ENCODE measurements at places on chromosomes 13 and 19.

DNA sequence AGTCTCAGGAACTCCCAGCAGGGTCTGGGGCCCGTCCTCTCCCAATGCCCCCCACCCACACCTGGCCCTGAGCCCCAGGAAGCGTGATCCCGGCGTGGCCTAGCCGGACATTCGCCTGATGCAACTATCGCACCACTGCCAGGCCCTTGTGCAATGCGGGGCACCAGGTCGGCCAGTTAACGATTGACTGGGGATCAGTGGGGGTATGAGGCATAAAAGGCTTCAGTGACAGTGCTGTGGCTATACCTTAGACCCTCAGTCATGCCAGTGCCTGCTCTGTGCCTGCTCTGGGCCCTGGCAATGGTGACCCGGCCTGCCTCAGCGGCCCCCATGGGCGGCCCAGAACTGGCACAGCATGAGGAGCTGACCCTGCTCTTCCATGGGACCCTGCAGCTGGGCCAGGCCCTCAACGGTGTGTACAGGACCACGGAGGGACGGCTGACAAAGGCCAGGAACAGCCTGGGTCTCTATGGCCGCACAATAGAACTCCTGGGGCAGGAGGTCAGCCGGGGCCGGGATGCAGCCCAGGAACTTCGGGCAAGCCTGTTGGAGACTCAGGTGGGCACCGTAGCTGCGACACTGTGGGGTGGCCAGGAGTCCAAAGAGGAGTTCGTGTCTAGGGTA, at the start of gene ANGPTL8:
Gene ANGPTL8 (plus strand): TSS at position 243 of the 624 bp plus-strand sequence. CDS start 19 bp downstream, at position 262.
- peaks cover 5% of the 10 kb centered on the region for H3K4me1 ChIP-seq
- H3K4me3 ChIP-seq: no peak within 1 kb of the TSS
- H3K36me3 ChIP-seq: peaks cover 35% of the 10 kb centered on the region
- no peak for DNase-seq
- H3K27me3 ChIP-seq: no peaks in the 10 kb centered on the region

GRCh38 chr13:53507741-53508140, 479.1 kb downstream of the OLFM4 start:
- no peaks in the 10 kb centered on the region for H3K36me3 ChIP-seq
- H3K27ac ChIP-seq: no peak overlapping the region
- DNase-seq: no peak
- no peaks in the 10 kb centered on the region for H3K27me3 ChIP-seq
- no peak overlapping the region for H3K4me3 ChIP-seq

- H3K4me3 ChIP-seq: no peak overlapping the region
- peaks cover 7% of the 10 kb centered on the region for H3K36me3 ChIP-seq
- H3K27me3 ChIP-seq: no peaks in the 10 kb centered on the region
- H3K27ac ChIP-seq: no peak overlapping the region
- DNase-seq: no peak
These were observed 21.8 kb downstream of the MTRF1 start for GRCh38 chr13:41241626-41242025.

DNA sequence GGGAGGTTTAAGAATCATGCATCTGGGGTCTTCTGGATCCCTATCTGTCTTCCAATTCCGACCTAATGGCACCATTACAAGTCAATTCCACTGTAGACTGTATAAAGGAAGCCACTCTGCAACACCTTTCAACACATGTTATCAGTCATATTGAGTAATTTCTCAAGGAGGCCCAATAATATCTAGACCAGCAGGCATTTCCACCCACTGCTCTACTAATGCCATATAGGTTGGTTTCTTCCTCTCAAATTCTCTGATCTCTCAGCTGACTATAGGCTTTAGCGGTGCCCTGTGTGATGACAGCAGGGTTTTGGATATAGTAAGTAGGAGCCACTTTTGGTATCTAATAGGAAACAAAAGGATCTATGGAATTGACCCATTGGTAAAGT, 12.4 kb upstream of the ITM2B start:
- DNase-seq: no peak
- peaks cover 6% of the 10 kb centered on the region for H3K4me1 ChIP-seq
- no peak overlapping the region for H3K27ac ChIP-seq
- H3K27me3 ChIP-seq: no peaks in the 10 kb centered on the region
- H3K36me3 ChIP-seq: no peaks in the 10 kb centered on the region
- no peak overlapping the region for H3K4me3 ChIP-seq

DNA sequence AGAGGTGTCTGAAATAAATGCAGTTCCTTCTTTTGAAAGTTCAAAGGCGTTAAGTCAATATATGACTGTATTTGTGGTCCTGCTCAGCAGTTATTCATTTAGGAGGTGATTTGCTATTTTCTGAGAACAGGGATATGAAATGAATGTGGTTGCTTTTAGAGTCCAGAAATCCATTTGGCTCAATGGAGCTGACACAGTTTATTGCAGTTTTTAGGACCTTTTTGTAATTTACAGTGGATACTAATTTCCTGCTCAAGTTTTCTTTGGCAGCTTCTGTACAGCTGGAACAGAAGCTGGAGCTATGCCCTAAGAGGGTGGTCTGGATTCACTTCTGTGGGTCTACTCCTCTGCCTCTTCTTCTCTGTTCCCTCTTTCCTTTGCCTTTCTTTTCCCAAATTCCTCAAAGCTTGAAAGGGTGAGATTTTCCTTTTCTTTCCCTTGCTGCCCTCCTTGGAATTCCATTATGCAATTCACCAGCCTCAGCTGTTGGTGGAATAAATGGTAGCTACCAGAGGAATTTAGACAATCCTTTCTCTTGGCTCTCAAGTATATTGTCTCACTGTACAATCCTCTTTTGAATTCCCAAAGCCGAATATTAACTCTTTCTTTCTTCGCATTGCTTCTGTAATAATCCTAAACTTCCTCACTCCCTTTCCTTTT, 39.9 kb downstream of the ITGBL1 start:
- H3K27me3 ChIP-seq: no peaks in the 10 kb centered on the region
- H3K4me1 ChIP-seq: no peaks in the 10 kb centered on the region
- no peaks in the 10 kb centered on the region for H3K36me3 ChIP-seq
